Right lung (tissue), 10 donors: ENCODE measurements at places on chromosomes 4 and X.
A peak's percentile ranks its signal among the peaks of the same experiment; 100 is the strongest.

DNA sequence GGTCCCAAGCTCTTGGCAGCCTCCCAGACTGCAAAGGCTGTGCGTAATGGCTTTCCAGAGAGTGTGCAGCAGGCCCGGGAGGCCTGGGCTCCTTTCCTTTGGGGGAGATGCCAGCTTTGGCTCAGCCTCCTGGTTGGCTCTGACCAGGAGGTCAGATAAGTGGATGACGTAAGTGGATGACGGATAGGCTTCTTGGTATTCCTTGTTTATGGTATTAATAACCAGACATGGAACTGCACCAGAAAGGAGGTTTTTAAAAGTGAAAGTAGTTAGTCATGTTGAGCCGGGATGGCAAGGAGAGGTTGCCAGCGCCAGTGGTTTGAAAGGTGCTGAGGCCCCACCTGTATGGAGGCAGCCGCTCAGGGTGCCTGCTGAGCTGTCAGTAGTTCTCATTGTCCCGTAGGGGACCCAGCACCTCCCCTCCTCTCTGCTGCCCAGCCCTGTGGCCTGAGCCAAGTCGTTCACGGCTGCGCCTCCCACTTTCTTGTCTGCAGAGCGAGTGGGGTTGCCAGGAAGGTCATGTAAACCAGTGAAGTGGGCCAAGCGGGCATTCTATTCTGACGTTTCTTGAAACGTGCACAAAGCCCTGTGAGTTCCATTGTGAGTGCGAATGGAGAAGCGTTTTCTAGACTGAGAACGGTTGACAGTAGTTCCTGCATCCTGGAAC is 28.7 kb upstream of the STOX2 start:
- DNase-seq, result peak; percentile 82

- no peak for DNase-seq
Measured at GRCh38 chr4:30182786-30183185, 537.4 kb upstream of the PCDH7 start.

DNA sequence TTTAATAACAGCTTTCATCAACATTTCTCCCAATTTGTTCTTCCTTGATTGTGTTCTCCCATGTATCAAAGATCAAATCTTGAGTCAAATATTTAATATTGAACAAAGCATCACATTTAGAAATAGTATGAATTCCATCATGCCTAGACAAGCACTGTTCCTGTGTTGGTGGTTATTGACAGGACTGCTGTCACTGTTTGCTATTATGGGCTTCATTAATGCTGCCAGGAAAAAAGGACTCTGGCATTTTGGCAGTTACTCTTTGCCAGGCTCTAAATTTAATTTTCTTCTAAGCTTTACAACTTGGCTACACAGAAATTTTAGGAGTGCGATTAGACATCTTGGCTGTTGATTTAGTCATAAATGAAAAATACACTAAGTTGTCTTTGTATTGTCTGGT is 295.9 kb upstream of the NRK start:
- DNase-seq, result no peak

DNA sequence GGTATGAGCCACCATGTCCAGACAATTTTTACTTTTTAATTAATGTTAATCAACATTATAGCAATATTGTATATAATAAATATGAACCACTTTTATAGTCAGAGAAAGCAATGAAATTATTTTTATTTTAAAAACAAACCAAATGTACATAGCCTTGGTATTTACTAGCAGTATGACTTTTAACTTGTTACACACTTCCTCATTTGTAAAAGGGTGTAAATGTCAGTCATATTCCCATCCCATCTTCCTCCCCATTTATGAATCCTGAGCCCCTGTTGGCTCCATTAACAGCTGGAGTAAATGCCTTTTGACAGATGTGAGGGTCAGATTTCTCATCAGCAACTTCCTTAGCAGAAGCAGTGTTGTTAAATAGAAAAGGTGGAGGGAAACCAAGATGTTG is 179.6 kb upstream of the SPRY1 start:
- no peak for DNase-seq

DNA sequence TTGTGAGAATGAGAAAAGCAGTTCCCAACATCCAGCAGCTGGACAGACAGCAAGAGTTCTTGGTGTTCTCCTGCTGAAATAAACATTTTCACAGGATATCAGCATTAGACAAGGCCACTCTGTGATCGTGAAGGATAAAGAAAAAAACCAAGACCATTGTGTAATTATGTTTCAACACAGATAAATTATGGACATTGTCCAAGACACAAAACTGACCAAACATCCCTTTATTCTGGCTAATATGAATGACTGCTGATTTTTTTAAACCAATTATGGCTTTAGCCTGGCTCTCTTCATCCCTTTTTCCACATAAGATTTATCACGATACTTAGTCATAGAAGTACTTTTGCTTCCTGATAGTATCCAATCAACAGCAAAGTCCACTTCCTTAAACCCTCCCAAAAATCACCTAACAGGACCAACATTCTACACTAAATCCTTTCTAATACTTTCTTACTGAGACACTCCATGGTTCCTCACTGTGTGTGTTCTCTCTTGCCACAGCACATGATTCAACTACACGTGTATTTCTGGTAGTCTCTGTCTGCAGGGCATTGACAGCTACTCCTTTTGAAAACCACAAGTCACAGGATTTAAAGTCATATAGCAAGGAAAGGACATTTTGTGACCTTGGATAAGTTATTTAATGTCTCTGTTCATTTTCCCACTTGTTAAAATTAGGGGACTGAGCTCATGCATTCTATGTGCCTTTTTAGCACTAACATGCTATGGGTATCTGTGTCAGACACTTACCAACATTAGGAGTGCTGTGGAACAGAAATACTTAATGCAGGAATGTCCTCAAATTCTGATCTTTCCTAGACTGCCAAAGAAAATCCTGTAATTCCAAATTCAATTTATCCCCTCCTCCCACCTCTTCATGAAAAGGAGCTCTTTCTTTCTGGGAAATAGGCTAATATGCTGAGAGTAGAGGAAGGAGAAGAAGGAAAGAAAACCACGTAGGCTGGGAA is 137.2 kb upstream of the PGRMC2 start:
- no peak for DNase-seq

DNA sequence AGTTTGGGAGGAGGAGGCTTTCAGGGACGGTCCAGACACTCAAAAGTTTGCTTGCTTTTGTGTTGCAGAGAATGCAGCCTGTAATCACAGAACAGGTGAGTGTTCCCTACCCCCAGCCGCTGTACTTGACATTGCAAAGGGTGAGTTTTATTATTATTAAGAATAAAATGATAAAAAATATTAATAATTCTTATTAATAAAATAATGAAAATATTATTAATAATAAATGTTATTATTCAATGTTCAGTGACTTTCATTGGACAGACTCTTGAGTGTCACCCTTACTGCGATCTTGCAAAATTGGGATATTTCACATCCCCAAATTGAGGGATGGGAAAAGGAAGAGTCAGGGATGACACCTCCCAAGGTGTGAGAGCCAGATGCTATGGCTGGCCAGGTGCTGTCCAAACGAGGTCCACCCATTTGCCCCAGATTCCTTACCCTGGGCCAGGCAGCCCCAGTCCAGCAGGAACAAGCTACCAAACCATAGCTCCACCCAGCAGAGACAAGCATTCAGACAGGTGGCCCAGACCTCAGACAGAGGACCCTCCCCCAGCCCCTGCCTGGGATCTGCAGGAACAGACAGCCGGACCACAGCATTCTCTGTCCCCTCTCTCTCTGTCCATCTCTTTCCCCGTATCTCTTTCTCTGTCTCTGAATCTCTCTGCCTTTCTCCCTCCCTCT is 22.4 kb downstream of the IL3RA start:
- DNase-seq, result no peak

DNA sequence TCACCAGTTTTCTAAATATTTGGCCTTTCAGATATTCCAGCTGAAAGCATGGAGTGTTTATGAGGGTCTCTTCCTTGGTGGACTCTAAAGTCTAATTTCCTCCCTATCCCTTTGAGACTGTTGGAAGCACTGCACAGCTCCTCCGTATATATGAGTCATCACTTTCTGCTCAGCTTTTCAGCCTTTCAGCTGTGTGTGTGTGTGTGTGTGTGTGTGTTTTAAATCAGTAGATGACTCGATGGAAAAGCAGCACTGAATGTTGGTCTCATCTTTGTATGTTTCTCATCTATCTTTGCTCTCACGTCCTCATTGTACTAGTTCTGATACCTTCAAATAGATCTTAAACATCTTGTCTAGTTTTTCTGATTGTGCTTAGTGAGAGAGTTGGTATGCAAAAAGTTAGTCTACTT is 81.6 kb downstream of the ZFX start:
- DNase-seq, result no peak

- no peak for DNase-seq
Measured at GRCh38 chr4:127634181-127634580, 1.4 kb downstream of the INTU start.

DNA sequence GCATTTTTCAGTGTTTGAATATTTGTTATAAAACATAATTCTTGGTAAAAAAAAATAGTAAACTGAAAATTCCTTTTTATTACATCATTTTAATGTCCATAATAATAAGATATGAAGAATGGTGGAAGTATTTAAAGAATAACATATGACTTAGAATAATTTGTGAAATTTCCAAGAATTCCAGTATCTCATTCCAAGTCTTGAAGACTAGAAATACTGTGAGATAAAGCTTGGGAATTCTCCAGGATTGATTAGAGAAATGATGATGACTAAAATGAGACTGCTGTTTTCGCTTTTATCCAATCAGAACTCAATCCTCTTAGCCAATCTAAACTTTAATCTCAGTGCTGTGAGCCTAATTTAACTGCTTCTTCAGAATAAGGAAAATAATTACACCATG is 184.2 kb upstream of the HCCS start:
- DNase-seq, result no peak
